ENCODE measurements at places on chromosomes 3 and 15.
A peak's percentile ranks its signal among the peaks of the same experiment; 100 is the strongest.

GRCh38 chr15:66155065-66155464, 98.5 kb downstream of the MEGF11 start:
- DNase-seq: no peak

DNA sequence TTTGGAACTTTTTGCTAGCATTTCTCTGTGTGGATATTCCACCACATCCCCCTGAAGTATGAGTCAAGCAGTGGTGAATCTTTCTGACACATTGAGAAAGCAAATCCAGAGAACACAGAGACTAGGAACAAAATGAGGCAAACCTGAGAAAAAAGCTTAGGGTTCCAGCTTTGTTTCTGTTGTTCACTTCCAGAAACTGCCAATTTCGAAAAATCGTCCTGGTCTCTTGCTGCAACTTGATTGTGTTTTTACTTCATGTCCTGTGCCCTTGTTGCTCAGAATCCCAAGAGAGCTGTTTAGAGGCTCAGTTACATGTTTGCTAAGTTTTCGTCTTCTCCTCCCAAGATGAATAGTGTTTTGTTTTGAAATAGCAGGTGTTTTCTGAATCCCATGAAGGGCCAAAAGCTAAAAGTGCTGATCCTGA, 13.7 kb downstream of the MAP2K1 start:
- no peak for DNase-seq

DNA sequence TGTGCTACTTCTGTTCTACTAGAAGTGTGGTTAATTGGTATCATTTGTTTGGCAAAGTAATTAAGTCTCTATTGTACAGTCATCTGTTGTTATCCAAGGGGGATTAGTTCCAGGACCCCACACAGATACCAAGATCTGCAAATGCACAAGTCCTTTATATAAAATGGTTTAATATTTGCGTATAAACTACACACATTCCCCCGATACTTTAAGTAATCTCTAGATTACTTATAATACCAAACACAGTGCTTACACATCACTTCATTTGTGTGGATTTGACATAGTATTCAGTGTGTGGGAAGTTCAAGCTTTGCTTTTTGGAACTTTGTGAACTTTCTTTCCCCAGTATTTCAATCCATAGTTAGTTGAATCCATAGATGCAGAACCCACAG, 50.5 kb upstream of the ABI3BP start:
- DNase-seq: no peak

DNA sequence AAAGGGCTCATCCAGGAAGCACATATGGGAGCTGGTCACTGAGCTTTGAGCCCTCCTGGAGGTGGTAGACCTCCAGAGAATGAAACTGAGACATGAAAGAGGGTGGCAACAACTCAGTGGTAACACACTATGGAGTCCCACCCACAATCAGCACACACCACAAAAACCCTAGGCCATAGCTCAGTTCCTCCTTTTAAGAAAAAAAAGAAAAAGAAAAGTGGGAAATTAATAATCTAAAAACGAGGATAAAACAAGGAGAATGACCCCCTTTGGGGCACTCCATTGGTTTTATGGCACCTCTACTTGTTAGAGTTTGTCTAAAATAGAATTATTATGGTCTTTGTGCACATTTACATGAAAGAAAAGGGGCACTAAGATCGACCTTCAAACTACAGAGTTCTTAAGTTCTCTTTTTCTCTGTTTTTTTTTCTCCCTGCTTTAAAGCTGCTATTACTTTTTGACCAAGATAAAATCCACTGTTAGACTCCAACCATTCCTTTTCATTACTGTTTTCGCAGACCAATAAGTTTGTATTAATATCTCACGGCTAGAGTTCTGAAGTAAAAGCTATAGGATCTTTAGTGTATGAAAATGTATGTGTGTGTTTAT, 40.2 kb upstream of the ZBTB20 start:
- no peak for DNase-seq

DNA sequence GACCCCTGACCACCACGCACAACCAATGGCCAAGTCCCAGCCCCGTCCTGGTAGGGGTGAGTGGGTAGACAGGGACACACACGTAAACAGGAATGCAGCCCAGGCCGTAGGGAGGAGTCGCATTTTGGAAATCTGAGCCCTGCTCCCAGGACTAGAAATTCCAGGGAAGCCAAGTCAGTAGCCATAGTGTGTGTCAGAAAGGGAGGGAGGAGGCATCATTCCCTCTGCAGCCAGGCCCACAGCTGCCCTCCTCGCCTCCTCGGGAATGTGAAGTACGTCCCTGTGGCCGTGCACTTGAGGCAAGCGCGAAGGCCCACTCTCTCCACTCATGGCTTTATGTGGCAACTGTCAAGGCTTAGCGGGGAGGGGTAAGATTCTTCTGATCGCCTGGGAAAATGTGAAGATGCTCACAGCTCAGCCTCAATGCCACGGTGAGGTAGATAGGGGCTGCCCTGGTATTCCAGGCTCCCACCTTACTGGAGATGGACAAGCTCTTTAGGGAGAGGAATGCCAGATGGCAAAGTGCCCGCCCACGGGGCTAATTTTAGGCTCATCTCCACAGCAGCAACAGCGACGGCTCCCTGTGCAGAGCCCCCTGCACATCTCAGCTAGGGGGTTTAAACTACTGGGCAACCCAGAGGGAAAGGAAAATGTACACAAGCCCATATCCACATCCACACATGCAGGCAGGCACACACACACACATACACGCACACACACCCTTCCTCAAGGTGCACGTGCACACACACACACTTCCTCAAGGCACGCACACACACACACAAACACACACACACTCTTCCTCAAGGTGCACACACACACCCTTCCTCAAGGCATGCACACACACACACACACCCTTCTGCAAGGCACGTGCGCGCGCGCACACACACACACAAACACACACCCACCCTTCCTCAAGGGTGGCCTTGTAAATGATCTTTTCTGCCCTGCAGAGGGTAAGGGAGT, 65.5 kb downstream of the ADCY5 start:
- peak; percentile 17 for DNase-seq

DNA sequence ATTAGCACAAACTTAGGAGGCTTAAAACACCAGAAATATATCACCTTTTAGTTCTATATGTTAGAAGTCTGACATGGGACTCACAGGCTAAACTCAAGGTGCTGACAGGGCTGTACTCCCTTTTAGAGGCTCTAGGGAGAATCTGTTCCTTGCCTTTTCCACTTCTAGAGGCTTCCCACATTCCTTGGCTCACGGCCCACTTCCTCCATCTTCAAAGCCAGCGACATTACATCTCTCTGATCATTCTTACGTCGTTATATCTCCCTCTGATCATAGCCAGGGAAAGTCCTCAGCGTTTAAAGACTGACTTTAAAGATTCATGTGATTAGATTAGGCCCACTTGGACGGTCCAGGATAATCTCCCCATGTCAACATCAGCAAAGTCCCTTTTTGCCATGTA, 166.3 kb downstream of the GREM1 start:
- DNase-seq: no peak

GRCh38 chr15:70690491-70691276, 72.7 kb downstream of the UACA start:
- no peak for DNase-seq

DNA sequence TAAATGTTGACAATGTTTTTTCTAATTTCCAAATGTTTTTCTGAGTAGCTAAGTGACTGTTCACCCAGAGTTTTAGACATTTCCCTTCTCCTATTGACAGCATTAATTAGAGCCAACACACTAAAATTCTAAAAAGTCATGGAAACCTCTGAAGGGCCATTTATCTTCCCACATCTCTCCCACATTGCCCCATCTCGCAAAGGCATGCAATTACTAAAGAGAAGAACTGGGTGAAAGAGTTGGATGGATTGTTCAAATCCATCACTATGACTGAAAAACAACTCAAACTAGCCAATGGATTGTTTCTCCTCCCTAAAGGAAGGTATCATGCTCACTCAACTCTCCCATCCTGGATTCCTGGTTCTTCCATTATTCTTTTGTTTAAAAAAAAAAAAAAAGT, 30.0 kb upstream of the PHLDB2 start:
- DNase-seq: no peak

GRCh38 chr3:72891053-72891855, 3.4 kb downstream of the GXYLT2 start:
- peak; percentile 57 for DNase-seq

GRCh38 chr3:112074616-112075497, 11.3 kb upstream of the C3orf52 start:
- peak; percentile 53 for DNase-seq

GRCh38 chr3:191555037-191555436, 94.1 kb downstream of the PYDC2 start:
- no peak for DNase-seq

- no peak for DNase-seq
These were observed 250.1 kb upstream of the LYSMD4 start for GRCh38 chr15:99983171-99983885.

- DNase-seq: no peak
These were observed 145.5 kb upstream of the UMPS start for GRCh38 chr3:124584552-124585391.

GRCh38 chr3:34140616-34141015, 342.2 kb downstream of the PDCD6IP start:
- DNase-seq: no peak

DNA sequence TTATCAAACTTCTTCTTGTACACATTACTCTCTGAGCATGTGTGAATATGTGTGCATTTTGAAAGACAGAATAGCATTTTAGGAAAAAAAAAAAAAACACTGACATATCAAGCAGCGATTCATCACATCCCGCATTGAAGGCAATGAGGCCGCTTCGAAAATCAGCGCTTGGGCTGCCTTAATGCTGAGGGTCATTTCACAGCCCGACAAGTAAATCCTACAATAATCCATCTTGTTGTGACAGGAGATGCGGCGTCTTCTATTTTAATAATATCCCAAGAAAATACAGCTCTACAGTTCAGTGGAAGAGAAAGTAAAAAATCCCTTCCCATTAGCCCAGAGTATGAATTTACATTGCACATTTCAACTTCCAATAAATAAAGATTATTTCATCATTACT, 389.2 kb upstream of the GRM7 start:
- DNase-seq: no peak

DNA sequence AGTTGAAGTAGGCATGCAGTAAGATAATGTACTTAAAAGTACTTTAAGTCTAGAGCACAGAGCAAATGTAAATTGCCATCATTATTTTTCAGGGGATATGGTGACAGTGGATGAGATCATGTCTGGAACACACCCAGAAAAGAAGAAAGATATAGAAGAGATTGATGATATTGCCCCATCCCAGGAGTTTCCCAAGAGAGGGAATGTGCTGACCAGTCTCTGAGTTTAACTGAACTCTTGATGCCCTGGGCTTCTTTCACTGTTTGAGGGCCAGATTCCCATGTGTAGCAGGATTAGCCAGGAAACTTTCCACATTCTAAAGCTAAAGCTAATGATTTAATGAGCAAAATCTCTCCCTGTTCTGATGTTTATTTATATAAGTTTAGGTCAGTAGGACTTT, 366.8 kb upstream of the UMPS start:
- no peak for DNase-seq
